ENCODE measurements at places on chromosomes 2 and 18. TPM values are rescaled to one million over a fixed set of nuclear protein-coding genes. Genes with fewer than 3 reads are reported as not detected.

DNA sequence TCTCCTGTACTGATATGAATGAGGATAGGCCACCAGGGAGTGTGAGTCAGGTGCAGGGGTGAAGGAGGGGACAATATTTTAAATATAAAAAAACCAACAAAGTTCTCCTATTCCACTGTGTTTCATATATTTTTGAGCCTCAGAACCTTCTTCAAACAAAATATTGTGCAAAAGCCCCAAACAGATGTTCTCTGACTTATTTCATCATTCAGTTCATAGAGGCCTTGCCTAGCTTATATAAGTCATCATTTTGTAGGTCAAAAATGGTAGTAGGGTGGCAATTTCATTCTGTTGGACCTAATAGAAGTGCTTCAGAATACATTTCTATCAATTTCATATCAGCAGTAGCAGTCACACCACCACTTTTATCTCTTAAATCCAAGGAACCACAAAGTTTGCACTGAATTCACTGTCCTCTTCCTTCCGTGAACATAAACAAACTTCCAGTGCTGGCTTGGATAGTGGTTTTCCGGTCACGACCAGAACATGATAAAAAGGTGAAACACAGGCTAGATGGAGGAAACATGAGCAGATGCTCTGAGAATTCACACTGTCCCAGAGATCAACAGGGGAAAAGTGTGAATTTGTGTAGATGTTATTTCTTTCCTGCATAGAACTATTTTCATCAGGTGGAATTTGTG is 99.1 kb downstream of the EN1 start:
- H3K4me1 ChIP-seq = no peaks in the 10 kb centered on the region
- H3K4me3 ChIP-seq = no peak overlapping the region
- no peak for DNase-seq
- no peaks in the 10 kb centered on the region for H3K27me3 ChIP-seq
- H3K36me3 ChIP-seq = no peaks in the 10 kb centered on the region

GRCh38 chr18:23990474-23991410 is 23.8 kb upstream of the TTC39C start:
- no peak overlapping the region for H3K4me3 ChIP-seq
- no peak for DNase-seq
- peaks cover 50% of the 10 kb centered on the region for H3K4me1 ChIP-seq
- no peak overlapping the region for H3K27ac ChIP-seq
- H3K36me3 ChIP-seq = no peaks in the 10 kb centered on the region

DNA sequence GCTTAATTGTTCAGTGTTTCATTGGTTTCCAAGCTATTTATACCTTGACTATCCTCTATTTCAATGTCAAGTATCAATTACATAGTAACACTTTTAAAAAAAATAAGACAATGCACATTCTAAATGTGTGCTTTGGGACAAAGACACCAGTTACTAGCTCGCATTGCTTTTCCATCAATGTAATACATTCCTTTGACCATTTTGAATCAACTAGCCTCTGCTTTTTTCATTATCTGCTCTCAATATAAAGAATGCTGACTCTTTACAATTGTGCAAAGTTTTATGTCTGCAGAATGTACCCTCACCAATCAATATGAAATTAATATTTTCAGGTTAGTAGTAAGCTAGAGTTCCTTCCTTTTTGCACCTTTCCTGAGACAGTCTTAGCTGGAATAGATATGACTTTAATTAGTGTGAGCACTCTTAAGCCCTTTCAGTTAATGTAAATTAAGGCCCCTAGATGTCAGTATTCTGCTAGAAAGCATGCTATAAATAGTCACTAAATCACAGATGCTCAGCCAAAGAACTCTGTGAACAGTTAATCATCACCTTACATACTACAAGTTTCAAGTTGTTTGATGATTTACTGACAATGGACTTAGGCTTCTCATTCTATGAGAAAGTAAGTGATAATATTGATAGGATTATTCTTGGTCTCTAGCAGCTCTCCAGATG is 413.6 kb downstream of the PTH2R start:
- no peaks in the 10 kb centered on the region for H3K36me3 ChIP-seq
- no peaks in the 10 kb centered on the region for H3K27me3 ChIP-seq
- H3K27ac ChIP-seq = no peak overlapping the region
- H3K4me3 ChIP-seq = no peak overlapping the region

DNA sequence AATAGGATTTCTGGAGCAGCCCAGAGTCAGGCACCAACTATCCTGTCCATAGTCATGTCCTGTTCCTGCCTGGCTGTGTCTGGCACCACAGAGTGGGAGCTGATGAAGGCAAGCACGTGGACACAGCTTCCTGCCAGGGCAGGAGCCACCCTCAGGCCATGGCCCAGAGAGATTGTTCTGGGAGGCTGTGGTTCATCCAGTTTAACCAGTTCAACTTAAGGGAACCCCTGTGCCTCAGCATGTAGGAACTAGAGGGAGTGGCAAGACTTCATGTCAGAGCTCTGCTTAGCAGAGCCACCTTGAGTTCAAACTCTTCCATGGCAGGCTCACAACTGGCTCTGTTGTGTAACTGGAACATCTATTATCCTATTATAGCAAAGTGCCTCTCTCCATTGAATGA is 73.2 kb upstream of the NCKAP5 start:
- H3K27ac ChIP-seq = no peak overlapping the region
- no peaks in the 10 kb centered on the region for H3K4me1 ChIP-seq
- no peaks in the 10 kb centered on the region for H3K27me3 ChIP-seq
- H3K36me3 ChIP-seq = no peaks in the 10 kb centered on the region
- DNase-seq = no peak

DNA sequence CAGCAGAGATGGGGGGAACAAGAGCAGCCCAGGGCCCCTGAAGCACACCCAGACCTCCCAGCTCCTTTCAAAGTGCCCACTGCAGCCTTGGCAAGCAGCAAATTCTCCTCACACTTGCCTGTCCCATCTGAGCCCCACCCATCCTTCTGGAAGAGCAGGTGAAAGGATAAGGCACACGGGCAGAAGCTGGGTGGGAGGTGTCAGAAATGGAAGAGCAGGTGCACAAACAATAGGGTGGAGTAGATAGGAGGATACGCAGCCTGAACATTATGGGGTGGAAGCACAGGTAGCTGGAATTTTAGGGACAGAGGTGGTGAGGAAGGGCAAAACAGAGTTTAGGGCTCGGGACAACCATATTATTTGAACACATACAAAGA is 69.2 kb downstream of the TNS1 start:
- no peaks in the 10 kb centered on the region for H3K36me3 ChIP-seq
- H3K27ac ChIP-seq = no peak overlapping the region
- no peak for DNase-seq
- H3K27me3 ChIP-seq = peaks cover 5% of the 10 kb centered on the region
- peaks cover 2% of the 10 kb centered on the region for H3K4me1 ChIP-seq

Gene RMC1
- total RNA-seq = 42.9 TPM

- H3K36me3 ChIP-seq = peaks cover 5% of the 10 kb centered on the region
- peaks cover 14% of the 10 kb centered on the region for H3K4me1 ChIP-seq
- no peak overlapping the region for H3K4me3 ChIP-seq
Observed at GRCh38 chr2:223994562-223995162, 37.4 kb downstream of the MRPL44 start.

Data from activated T-helper 2 cell treated with anti-CD3 and anti-CD28 coated beads, Interferon-gamma antibody, Interleukin-2, Interleukin-4, amounts not matched to agents 10 μg/mL and 5 μg/mL and 100 μg/mL, durations not matched to agents 14 hours and 24 hours and 36 hours (primary cell).